Naive thymus-derived CD8-positive, alpha-beta T cell (primary cell): ENCODE measurements at places on chromosomes 16 and 17.

DNA sequence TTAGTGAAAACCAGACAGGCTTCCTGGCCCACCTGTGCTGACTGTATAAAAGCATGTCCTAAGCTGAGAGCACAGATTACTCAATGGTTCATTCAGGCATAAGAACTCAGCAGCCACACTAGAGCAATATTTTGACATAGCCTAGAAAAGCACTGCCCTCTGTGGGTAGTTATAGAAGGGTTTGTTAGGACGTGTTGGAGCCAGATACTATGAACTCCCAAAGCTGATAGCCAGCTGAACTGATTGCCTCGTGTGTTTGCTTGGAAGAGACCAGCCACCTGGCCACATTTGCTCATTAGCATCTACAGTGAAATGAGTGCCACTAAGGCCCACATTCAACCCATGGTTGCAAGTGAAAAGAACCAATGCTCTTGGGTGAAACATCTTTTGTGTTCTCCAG, 30.8 kb upstream of the ABCA5 start:
- DNase-seq = no peak

DNA sequence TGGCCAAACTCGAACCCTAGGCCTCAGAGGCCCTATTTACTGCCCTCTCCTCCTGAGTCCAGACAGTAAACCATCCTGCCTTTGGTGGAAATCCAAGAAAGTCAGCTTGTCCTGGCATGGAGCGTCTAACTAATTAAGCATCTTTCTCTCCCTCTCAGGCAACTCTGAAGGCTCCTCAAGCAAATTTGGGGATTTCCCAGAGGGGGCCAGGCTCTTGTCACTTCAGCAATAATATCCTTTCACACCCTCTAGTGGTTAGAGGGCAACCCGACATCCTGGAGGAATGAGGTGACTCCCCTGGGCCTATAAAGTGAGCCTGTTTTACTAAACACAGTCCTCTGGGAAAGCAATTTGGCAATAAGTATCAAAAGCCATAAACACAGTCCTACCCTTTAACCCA, 60.4 kb downstream of the NOG start:
- peak; percentile 86 for DNase-seq

DNA sequence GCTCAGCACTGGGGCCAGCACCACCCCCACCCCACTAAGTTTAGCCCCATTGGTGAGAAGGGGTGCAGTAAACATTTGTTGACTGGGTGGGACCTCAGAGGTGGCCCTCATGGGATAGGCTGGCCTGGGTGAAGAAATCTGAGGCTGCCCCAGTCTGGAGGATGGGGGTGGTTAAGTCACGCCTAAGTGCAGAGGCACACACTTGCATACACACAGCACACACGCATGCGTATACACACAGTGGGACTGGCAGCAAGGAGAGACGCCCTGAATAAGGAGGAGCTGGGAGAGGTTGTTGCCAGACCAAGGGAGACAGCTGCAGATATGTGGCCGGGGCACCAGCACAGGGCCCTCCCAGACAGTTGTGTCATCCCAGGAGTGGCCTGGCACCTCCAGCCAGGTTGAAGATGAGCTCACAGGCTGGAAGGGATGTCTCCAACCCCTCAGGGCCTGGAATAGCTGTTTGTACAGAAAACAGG, 3.0 kb upstream of the BCAR1 start:
- no peak for DNase-seq

DNA sequence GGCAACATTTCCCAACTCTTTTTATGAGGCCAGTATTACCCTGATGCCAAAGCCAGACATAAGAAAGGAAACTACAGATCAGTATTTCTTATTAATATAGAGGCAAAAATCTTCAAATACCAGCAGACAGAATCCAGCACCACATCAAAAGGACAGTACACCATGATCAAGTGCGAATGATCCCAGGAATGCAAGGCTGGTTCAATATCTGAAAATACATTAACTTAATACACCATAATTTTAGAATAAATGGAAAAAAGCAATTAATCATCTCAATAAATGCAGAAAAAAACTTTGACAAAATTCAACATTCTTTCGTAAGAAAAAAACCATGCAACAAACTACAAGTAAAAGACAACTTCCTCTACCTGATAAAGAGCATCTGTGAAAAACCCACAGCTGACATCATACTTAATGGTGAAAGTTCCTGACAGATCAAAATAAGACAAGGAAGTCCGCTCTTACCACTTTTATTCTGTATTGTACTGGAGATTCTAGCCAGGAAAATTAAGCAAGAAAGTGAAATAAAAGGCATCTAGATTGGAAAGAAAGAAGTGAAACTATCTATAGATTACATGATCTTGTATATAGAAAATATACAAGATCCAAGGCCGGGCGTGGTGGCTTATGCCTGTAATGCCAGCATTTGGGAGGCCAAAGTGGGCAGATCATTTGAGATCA, 26.4 kb upstream of the MAPK3 start:
- no peak for DNase-seq

DNA sequence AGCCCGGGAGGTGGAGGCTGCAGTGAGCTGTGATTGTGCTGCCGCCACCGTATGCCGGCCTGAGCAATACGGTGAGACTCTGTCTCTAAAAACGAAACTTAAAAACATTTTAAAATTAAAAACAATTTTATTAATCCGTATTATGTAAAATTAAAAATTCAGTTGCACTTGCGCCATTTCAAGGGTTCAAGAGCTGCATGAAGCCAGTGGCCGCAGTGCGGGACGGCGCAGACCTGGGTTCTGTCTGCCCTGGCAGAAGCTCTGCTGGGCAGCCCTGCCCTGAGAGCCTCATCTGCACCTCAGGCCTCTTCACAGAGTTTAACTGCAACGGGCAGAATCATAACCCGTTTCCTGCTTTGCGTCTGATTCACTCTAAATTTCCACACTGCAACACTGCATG, 31.7 kb downstream of the TBC1D16 start:
- DNase-seq = no peak

DNA sequence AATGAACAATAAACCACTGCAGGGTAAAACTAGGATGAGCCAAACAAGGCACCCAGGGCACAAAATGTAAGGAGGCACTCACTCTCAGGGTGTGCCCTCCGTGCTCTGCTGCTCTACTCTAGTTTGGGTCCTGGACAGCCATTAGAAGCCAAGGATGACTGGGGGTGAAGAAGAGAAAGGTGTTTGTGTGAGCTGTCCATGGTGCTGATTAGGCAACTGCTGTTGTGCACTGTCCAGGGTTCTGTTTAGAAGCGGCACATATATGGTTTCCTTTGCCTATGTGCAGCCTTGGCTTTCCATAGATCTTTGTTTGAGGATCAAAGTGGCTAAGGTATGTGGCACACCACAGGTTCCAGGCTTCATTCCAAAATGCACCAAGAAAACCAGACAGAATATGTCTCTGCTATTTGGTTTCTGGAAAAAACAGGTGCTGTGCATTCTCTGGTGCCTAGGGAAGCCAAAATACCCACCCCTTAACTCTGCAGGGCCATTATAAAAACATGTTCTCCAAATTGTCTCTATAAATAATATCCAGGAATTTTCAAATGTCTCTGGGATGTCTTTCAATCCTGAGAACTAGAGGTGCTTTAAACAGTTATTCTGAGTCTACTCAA, 123.5 kb downstream of the CBLN1 start:
- no peak for DNase-seq

- no peak for DNase-seq
Observed at GRCh38 chr16:84836234-84836647, 16.5 kb downstream of the CRISPLD2 start.

DNA sequence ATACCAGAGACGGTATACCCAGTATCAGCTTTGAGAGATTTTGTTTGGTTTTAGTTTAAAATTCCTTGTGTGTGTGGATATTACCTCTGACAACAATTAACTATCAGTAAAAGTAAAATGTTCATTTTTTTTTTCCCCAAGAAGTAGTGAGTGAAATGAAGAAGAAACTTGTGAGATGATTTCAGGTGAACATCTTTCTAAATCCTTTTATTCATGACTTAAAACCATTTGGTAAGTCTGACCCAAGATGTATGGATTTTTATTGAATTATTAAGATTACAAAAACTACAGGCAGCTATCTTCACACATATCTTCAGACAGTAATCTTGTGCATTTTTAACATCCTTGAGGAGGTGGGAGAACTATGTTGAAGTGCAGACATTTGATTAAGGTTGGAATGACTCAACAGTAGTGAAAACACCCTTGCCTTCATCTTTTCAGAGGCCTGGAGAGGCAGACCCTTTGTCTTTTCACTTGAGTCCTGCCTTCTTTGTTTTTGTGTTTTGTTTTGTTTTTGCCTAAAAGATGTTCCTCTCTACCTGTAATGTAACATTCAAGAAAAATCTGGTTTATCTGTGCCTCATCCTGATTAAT, 240.3 kb upstream of the TBX2 start:
- no peak for DNase-seq

DNA sequence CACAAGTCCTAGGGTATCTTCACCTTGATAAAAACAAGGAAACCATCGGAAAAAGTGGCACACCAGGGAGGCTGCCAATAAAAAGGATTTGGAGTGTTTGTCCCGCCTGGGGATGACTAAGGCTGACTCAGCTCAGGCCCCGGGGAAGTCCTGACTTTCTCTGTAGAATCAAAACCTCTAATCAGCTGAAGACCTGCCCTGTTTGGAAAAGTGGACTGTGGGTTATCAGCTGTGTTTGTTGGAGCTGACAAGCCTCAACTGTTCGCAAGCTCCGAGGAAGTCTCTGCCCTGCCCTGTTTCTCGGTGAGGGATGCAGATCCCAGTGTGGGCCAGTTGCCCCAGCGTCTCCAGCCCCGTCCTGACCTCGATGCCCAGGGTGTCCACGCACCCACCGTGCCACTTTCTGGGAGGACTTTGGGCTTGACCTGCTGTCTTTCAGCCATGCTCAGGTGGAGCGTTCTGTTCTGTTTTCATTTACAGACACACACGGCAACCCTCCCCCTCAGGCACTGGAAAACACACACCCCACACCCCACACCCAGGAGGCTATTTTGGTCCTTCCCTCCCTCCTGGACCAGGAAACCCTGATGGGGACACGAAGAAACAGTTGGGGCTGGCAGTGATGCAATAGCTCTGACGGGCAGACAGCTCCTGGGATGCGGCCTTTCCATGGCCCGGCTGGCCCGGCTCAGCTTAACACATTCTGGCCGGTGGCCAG, 27.6 kb upstream of the PITPNA start:
- no peak for DNase-seq

DNA sequence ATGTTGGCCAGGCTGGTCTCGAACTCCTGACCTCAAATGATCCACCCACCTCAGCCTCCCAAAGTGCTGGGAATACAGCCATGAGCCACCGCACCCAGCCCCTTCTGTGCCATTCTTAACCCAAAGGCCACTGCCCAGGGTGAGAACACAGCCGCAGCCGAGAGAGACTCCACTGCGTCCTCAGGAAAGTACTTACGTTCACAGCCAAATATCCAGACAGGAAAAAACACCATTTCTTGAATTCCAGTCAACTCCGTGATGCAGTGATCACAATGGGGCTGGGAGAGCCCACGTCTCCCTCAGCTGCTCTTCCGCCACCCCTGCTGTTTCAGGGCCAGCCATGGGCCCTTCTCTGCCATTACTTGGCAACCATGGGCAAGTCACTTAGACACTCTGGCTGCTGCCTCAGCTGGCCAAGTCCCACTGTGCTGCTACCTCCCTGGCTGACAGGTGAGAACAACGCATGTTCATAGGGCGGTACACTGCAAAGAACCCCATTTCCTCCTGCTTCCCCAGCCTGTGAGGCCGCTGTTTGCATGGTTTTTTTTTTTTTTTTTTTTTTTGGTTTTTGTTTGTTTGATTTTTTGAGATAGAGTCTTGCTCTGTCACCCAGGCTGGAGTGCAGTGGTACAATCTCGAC, 4.3 kb downstream of the CDIP1 start:
- DNase-seq = no peak

- peak; percentile 61 for DNase-seq
Observed at GRCh38 chr17:4908711-4909496, 6.0 kb upstream of the CHRNE start.

DNA sequence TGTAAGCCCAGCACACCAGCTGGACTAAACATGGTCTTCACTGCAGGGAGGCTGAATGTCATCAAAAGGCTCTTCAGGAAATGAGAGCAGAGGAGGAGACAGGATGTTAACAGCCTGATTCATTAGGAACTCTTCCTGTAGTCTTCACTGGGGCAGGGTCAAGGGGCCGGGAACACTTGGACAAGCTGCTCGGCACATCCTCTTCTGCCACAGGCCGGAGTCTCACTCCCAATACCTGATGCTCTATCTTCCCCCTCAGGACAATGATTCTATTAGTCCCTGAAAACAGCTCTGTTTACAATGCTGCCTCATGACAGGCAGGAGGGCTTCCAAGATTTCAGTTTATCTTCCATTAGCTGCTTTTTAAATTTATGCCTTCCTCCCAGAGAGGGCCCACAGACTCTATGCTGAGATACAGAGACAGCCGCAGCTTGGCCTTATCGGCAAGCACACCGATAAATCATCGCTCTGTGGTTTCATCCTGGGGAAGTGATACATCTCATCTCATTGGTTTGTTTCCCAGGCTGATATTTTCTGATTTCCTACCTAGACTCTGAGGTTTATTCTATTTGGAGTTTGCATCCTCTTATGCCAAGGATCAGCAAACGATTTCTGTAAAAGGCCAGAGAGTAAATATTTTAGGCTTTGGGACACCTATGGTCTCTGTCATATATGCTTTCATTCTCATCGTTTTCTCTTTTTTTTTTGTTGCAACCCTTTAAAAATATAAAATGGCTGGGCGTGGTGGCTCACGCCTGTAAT, 214.0 kb upstream of the ASIC2 start:
- no peak for DNase-seq

DNA sequence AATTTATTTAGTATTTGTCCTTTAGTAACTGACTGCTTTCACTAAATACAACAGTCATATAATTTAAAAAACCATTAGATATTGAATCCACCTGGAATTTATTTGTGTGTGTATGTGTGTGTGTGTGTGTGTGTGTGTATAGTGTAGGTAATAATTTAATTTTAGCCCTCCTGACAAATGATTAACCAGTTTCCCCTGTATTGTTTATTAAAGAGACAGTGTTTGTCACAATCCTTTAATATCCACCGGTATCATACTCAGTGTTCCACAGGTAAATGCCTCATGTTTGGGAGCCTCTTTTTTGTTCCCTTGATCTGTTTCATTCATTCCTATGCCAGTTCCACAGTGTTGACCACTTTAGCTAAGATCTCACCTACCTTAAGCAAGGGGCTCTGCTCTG, 134.6 kb upstream of the IRX3 start:
- no peak for DNase-seq
